ENCODE measurements at places on chromosomes 7 and 10.

DNA sequence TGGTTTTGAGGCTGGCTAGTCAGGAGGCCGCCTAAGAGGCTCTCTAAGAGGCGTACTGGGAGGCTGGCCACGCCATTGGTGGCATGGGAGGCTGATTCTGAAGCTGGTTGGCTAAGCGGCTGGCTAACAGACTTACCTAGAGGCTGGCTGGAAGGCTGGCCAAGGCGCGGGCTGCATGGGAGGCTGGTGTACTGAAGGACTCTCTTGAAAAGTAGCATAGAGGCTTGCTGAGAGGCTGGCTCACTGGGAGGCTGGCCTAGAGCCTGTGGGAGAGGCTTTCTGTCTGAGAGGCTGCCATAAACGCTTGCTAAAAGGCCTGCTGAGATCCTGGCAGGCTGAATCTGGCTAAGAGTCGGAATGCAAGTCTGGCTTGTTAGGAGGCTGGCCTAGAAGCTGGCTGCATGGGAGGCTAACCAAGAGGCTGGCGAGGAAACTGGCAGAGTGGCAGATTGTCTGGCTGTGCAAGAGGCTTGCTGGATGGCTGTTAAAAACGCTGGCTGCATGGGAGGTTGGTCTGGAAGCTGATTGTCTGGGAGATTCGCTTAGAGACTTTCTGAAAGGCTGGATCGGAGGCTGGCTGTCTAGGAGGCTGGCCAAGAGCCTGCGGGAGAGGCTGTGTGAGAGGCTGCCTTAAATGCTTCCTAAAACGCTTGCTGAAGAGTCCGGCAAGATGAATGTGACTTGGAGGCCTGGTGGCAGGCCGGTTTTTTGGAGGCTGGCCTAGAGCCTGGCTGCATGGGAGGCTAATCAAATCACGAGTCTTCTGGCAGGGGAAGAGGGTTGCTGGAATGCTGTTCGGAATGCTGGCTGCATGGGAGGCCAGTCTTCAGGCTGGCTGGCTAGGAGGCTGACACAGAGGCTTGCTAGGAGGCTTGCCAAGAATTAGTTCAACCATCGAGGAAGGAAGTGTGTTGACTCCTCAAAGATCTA lies 134.2 kb downstream of the OR13A1 start:
- no peak for DNase-seq

- DNase-seq = no peak
Measured at GRCh38 chr10:75294031-75294437, 58.3 kb upstream of the COMTD1 start.

DNA sequence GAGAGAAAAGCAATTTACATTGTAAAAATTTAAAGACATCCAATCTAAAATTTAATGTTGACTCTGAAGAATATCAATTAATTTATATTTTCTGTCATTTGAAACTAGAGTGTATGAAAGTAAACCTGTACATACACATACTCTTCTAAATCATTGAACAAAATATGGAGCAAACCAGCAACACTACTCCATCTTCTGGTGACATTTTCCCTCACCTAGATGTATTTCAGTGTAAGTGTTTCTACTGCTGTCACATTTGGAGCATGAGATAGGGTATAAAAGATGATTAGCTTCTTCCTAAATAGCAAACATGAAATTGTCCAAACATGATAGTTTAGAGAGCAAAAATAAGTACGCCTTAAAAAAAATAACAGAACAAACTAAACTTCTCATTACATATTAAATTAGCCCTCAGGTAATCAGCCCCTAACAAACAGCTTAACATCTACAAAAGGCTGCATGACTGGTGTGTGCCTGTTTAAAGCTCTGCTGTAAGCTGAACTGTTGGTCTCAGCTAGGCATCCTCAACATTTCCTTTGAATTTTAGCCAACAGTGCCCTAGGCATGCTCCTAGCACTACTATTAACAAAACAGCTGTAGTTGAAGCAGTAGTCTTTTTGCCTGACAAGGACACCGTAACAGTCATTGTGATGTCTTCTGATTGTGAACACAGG lies 189.8 kb downstream of the CTNNA3 start:
- DNase-seq = no peak

- no peak for DNase-seq
Measured at GRCh38 chr10:89093728-89094127, 103.1 kb downstream of the FAS start.

GRCh38 chr7:50246551-50246950 lies 58.0 kb upstream of the IKZF1 start:
- no peak for DNase-seq

DNA sequence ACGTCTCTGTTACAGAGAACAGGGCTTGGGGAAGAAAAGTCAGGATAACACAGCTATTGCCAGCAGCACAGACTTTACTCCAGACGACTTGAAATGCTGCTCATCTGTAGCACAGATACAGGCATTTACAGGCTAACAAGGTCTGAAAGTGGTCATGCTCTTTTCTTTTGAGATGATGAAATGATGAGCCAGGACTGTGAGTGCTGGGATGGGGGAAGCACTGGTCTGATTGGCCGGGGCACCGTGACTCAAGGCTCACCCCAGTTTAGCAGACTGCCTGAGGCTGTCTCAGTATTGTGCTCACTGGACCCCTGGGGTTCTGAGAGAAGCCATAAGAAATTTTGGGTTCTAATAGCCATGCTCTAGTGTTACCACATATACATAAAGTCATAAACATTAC lies 12.4 kb downstream of the SMKR1 start:
- no peak for DNase-seq

DNA sequence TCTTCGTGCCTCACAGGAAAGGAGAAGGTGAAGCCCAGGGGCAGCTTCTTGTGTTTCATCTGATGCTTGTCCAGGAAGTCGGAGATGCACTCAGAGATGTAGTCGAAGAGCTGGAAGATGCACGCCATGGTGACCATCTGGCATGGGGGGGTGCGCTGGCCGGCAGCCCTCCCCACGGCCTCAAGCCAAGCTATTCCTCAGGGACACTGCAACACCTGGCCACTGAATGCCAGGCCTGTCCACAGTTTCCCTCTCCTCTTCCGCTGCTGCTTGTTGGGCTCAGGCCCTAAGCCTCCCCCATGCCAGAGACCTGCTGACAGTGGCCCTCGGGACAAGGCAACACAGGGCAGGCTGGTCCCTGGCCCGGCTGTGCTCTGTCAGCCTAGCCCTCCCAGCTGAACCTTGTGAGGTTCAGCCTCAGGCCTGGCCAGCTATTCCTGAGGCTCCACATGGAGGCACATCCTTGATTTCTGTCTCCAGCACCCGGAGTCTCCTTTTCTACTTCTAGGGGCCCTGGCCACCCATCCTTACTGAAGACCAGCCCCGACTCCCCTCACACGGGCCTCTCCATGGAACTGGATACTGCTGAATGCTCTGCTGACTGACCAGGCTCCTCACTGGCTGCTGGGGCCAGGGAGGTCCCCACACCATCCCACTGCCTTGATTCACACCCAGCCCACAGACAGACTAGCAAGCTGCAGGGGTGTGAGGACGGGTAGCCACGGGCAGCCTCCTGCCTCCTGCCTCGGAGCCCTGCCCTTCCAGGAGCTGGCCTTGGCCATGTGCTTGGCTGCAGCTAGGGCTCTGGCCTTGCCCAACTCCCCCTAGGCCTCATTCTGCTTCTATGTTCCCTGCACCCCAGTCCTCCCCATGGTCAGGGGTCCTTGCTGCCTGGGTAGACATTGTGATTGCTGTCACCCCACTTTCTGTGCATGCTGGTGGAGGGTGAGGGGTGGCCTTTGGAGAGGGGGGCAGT lies 10.1 kb upstream of the MYL7 start:
- DNase-seq = no peak

DNA sequence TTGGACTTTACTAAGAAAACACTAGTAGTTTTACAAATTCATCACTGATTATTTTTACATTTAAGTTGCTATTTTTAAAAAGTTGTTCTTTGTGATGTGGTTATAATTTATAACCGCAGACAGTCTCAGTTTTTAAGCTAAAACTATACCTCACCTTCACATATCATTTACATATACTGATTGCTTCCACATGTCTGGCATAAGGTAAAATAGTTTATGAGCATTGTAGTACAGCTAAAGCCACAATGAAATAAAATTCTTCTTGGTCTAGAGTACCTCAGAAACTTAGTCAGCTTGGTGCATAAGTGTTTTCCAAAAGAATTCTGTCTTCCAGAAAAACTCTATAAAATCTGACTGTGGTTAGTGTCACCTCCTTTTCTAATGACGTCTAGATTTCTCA lies 13.0 kb downstream of the SEMA3A start:
- no peak for DNase-seq

- DNase-seq = no peak
Measured at GRCh38 chr10:3867454-3868270, 82.7 kb upstream of the KLF6 start.

DNA sequence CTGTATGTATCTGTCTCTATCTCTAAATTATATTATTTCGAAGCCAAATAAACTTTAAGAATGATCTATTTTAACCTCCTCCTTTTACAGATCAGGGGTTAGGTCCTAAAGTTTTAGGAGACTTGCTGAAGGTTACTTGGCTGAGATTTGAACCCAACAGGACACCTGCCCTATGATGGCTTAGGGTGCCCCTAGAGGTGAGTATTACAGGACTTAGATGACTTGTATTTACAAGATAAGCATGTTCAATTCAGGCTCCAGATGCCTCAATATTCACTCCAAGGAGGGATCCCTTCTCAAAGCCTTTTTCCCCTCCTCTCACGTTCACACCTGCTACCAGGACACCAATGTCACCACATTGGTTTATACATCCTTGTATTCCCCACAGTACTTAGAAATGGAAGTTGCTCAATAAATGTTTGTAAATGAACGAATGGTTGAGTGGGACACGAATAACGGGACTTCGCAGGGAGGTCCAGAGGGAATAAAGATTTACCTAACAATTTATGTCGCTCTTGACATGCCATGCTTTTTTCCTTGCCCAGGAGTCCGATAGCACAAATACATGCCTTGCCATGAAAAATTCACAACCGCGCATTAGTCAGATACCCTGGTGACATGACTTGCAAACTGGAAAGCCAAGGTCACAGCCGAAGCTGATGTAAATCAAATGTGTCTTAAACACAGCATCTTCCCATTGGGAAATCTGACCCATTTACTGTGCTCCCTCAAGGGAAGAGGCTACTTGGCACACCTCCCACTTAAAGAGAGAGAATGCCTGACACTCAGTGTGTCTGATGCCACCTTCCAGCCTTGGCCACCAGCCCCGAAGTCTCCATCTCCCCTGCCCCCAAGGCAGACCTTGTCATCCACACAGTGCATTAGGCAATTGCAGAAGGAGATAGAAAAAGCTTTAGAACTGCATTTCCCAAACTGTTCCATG lies 872.2 kb upstream of the AUTS2 start:
- DNase-seq = no peak

- DNase-seq = no peak
Measured at GRCh38 chr7:77959080-77959479, 160.5 kb downstream of the PHTF2 start.

DNA sequence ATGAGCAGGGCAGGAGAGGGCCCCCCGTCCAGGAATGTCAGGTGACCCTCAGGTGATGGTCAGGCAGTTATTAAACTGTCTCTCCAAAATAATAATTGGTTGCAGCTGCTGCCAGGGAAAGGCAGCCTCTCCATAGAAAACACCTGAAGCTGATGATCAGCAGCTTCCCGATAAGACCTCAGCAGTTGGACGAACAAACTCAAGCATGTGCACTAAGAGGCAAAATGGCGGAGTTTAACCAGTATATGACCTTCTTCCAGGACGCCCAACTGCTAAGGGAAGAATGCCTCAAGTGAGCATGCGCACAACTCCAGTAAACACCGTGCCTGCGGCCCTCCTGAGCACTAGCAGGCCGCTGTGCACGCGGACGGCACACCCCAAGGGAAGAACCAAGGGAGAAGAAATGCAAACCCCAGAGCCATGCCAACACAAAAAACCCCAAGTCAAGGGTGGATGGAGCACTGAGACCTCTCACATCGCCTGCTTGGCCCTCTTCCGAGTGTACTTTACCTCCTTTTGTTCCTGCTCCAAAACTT lies 38.9 kb upstream of the ADARB2 start:
- no peak for DNase-seq
